ENCODE measurements at places on chromosomes 3 and 15. TPM values are rescaled to one million over a fixed set of nuclear protein-coding genes. Genes with fewer than 3 reads are reported as not detected.

The AGTR1 gene
- not detected for total RNA-seq

The CIB2 gene
- total RNA-seq = 1.8 TPM

- DNase-seq = no peak
Observed at GRCh38 chr15:53681056-53681455, 78.4 kb downstream of the WDR72 start.

GRCh38 chr3:46395210-46395661 lies 11.6 kb downstream of the CCR5AS start:
- no peak for DNase-seq
